Airway epithelial cell (primary cell): ENCODE measurements at places on chromosomes 2 and 18. TPM values are rescaled to one million over a fixed set of nuclear protein-coding genes. Genes with fewer than 3 reads are reported as not detected.

The EML6 gene
- total RNA-seq, result 0.42 and 1.8 TPM in 2 replicates

The TANK gene
- 32.0 and 43.4 TPM in 2 replicates for total RNA-seq

The PROM2 gene
- total RNA-seq, result 36.2 and 53.7 TPM in 2 replicates

The MAPK4 gene
- total RNA-seq, result not detected in 2 replicates

The MOGAT1 gene
- not detected in 2 replicates for total RNA-seq

The RALB gene
- 40.6 and 46.2 TPM in 2 replicates for total RNA-seq

The ADCYAP1 gene
- total RNA-seq, result not detected in 2 replicates

The SULT1C4 gene
- not detected in 2 replicates for total RNA-seq

The IL1F10 gene
- 0.78 TPM in 1 of 2 replicates, not detected in the other for total RNA-seq

The SP3 gene
- total RNA-seq, result 38.6 and 52.8 TPM in 2 replicates
